Lower lobe of right lung (tissue), 2 donors: ENCODE measurements at places on chromosomes 1 and 21.

DNA sequence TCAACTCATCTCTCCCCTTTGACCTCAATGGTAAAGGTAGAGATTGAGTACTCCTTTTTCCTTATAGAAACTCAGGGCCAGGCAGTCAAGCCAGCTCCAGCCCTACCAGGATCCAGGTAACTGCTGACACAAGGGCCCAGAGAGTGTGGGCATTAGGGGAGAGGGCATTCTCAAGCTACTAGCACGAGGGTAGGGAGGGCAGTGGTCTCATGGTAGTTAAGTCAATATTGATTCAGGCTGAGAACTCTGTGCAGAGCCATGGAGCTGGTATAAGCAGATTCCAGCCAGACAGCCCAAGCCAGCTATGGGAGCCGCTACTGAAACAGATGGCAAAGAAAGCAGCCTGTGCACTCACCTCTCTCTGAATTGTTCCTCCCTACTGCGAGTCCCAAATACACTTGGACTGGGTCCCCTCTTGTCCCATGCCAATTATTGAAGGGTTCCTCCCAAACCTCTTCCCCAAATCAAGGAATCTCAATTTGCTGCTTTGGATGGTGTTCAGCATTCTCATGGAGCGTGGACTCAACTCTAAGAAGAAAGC, 2.8 kb downstream of the PI4KB start:
- DNase-seq = no peak

- DNase-seq = no peak
Observed at GRCh38 chr1:31159869-31160611, 79.6 kb downstream of the NKAIN1 start.

GRCh38 chr21:35048706-35049617, at the start of gene RUNX1:
Gene RUNX1 (minus strand): TSS chr21:35049302.
- peak; percentile 77 for DNase-seq

DNA sequence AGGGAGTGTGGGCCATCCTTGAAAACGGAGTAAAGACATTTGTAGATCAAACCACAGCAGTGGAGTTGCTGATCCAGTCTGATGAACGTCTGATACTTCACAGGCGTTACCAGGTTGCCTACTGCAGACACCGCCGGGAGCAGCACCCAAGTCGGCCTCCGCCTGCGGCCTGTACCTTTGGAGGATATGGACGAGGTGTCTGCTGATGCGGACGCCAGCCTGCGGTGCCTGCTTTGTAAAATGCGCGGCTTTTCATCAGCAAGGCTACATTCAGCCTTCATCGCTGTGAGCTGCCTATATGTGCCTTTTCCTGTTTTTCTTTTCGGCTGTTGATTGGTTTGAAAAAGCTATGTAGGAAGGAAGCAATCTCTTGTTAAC, 16.0 kb downstream of the SLX9 start:
- DNase-seq = peak; percentile 34

DNA sequence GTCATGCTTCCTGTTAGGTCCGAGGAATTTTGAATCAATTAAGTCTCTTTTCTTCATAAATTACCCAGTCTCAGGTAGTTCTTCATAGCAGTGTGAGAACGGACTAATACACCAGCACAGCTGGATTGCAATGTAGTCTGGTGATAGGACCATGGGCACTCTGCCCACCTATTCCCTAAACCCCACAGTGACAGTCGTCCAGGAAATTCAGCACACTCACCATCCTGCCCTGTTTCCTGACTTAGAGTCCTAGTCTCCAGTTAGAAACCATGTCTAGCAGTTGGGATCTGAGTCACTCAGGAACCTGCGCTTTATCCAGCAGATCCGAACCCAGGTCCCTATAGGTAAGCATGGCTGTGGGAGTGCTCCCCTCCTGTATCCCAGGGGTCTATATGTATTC, 149.3 kb upstream of the TNR start:
- no peak for DNase-seq

DNA sequence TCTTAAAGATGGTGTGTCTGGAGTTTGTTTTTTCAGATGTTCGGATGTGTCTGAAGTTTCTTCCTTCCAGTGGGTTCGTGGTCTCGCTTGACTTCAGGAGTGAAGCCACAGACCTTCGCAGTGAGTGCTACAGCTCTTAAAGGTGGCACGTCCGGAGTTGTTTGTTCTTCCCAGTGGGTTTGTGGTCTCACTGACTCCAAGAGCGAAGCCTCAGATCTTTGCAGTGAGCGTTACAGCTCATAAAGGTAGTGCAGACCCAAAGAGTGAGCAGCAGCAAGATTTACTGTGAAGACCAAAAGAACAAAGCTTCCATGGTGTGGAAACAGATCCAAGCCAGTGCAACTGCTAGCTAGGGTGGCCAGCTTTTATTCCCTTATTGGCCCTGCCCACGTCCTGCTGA, 1430.4 kb upstream of the B3GALT2 start:
- DNase-seq = no peak

DNA sequence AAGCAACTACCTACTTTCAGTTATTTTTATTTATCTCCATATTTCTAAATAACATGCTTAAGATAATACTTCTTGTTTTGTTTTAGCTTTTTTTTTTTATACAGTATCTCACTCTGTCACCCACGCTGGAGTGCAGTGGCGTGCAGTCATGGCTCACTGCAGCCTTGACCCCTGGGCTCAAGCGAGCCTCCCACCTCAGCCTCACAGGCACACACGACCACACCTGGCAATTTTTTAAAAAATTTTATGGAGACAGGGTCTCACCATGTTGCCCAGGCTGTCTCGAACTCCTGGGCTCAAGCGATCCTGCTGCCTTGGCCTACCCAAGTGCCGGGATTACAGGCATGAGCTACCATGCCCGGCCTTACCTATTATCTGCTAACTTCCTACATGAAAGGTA, 20.6 kb downstream of the TUT4 start:
- DNase-seq = no peak

DNA sequence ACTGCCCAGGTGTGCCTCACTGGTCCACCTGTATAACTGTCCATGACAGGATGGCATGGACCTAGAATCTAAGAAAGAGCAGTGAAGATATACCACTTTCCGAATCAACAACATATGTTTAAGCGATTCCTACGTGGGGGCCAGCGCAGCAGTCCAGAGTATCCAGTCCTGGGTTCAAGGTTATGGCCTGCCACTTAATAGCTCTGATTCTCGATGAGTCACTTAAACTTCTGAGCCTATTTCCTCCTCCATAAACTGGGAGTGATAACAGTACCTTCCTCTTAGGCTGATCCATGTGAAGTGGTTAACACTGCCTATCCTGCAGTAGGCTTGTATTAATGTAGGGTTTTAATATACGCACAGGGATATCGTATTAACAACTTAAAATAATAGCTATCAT, 2.8 kb downstream of the STPG1 start:
- no peak for DNase-seq

GRCh38 chr1:119007670-119008482, 19.7 kb upstream of the TBX15 start:
- no peak for DNase-seq

DNA sequence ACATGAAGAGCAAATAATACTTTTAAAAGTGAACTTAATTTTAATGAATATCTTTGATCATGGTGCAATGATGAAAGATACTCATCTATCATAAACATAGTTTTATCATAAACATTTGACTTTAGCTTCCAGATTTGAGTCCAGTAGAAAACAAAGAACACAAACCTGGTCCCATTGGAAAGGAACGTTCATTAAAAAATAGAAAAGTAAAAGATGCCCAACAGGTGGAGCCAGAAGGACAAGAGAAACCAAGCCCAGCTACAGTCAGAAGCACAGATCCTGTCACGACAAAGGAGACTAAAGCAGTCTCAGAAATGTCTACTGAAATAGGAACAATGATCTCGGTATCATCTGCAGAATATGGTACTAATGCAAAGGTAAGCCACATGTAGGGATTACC, 55.6 kb upstream of the MYOCOS start:
- DNase-seq = no peak

DNA sequence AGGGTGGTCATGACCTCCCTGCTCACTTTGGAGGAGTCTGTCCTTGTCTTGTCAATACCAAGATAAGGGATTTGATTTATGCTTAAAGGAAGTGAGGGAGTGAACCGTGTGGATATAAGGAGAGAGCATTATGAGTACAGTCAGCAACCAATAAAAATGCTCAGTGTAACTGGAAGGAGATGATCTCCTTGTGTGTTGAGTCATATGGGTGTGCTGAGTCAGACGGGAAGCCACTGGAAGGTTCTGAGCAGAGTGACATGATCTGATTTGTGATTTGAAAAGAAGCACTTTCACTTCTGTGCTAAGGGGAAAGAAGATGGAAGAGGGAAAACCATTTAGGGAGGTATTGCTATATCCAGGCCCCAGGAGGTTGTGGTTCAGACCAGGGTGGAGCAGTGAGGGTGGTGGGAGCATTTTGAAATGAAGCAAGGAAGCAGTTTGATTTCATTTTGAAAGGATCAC, 2.5 kb upstream of the BCL10 start:
- DNase-seq = no peak

GRCh38 chr1:209823143-209824041, 4.4 kb upstream of the UTP25 start:
- no peak for DNase-seq

DNA sequence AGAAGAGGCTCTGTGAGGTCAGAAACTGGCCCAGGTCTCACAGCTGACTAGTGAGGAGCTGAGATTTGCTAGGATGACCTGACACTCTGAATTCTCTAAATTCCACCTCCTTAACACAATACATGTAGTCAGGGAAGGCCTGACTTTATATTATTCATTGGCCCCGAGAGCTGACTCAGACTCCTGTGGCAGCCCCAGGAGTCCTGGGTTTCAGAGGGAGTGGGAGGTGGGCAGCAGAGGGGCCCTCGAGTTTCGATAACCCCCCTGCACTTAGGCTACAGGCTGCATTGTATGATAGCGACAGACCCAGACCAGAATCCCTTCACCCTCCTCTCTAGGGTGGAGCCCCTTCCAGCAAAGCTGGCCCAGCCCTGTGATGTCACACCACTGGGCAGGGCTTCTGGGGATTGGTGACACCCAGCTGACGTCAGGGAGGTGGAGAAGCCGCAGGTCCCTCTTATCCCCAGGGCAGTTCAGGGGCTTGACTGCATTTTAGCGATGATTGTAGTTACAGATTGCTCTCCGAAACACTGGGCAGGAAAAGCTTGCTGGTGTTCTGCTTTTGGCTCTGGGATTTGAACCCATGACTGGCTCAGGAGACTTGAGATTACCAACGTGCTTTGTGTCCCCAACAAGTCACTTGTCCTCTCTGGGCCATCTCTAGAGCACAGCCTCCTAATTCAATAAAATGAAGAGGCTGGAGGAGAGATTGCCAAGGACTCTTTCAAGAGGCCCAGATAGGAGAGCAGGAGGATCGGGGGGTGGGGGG, 17.0 kb upstream of the GPR37L1 start:
- no peak for DNase-seq

GRCh38 chr1:66271904-66272254, 262.1 kb upstream of the SGIP1 start:
- DNase-seq = no peak

- DNase-seq = no peak
Observed at GRCh38 chr1:162939035-162939434, 78.1 kb upstream of the CCDC190 start.

GRCh38 chr1:64775113-64775512, 30.2 kb downstream of the RAVER2 start:
- DNase-seq = no peak

- no peak for DNase-seq
Observed at GRCh38 chr1:69455718-69456117, 112.0 kb upstream of the LRRC7 start.

DNA sequence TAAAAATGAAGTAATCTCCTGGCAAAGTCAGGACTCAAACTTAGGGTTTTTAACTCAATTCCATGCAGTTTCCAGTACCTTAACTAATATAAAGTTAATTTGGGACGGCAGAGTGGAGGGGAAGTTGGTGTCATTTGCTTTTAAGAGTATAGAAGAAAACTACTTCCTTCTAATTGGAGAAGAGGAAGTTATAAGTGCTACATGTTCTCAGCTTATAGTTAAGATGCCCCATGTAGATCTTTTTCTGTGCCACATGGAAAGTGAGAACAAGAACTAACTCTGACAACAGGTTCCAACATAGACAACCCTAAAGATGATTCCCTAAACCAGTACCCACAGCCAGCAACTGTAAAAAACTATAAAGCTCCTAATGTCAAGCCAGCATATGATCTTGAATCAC, 11.5 kb downstream of the RRAGC start:
- no peak for DNase-seq
